ENCODE measurements at places on chromosomes 2 and 18.

GRCh38 chr18:62368100-62368499 is 43.0 kb downstream of the TNFRSF11A start:
- DNase-seq: no peak

DNA sequence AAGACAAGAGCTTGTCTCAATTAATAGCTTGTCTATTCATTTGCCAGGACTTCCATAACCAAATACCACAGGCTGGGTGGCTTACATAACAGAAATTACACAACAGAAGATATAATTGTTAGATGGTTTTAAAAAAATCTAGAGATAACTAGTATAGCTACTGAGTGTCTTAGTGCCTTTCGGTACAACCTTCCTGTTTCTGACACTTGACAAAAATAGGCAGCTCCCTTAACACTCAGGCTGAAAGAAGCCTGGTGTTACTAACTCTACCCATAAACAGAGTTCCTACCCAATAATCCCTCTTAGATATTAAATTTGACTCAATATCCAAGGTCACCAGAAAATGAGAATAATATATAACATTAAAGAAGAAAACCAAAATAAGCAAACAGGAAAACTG is 129.7 kb downstream of the BARD1 start:
- no peak for DNase-seq

DNA sequence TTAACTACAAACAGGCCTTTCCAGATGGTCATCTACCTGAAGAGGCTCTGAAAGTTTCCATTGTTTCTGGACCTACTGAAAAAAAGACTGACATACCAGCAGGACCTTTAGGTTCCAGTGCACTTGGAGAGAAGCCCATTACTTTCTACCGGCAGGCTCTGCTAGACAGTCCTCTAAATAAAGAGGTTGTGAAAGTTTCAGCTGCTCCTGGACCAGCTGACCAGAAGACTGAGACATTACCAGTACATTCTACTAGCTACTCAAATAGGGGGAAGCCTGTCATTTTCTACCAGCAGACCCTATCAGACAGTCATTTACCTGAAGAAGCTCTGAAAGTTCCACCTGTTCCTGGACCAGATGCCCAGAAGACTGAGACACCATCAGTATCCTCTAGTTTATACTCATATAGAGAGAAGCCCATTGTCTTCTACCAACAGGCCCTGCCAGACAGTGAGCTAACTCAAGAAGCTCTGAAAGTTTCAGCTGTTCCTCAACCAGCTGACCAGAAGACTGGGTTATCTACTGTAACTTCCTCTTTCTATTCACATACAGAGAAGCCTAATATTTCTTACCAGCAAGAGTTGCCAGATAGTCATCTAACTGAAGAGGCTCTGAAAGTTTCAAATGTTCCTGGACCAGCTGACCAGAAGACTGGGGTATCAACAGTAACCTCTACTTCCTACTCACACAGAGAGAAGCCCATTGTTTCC is 65.8 kb downstream of the ALMS1 start:
- no peak for DNase-seq

DNA sequence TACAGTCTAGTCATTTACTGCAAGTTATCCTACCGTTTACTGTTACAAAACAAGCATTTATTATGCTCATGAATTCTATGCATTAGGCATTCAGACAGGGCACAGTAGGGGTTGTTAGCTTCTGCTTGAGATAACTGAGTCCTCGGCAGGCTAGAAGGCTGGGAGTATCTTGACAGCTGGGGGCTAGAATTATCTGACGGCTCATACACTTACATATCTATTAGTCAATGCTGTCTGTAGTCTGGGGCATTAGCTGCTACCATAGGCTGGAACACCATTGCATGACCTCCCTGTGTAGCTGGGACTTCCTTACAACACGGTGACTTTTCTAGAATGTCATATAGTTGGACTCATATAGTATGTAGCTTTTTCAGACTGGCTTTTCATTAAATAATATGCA is 61.9 kb upstream of the ALK start:
- DNase-seq: no peak

- DNase-seq: no peak
Measured at GRCh38 chr2:100283724-100284501, 38.4 kb downstream of the LONRF2 start.

GRCh38 chr18:27778925-27779324 is 398.0 kb downstream of the CDH2 start:
- no peak for DNase-seq

- DNase-seq: no peak
Measured at GRCh38 chr2:186543561-186544131, 46.2 kb upstream of the ITGAV start.

GRCh38 chr2:152448606-152449005 is 113.6 kb downstream of the FMNL2 start:
- no peak for DNase-seq

GRCh38 chr2:91974401-91975129 is 2896.7 kb upstream of the TEKT4 start:
- DNase-seq: no peak

DNA sequence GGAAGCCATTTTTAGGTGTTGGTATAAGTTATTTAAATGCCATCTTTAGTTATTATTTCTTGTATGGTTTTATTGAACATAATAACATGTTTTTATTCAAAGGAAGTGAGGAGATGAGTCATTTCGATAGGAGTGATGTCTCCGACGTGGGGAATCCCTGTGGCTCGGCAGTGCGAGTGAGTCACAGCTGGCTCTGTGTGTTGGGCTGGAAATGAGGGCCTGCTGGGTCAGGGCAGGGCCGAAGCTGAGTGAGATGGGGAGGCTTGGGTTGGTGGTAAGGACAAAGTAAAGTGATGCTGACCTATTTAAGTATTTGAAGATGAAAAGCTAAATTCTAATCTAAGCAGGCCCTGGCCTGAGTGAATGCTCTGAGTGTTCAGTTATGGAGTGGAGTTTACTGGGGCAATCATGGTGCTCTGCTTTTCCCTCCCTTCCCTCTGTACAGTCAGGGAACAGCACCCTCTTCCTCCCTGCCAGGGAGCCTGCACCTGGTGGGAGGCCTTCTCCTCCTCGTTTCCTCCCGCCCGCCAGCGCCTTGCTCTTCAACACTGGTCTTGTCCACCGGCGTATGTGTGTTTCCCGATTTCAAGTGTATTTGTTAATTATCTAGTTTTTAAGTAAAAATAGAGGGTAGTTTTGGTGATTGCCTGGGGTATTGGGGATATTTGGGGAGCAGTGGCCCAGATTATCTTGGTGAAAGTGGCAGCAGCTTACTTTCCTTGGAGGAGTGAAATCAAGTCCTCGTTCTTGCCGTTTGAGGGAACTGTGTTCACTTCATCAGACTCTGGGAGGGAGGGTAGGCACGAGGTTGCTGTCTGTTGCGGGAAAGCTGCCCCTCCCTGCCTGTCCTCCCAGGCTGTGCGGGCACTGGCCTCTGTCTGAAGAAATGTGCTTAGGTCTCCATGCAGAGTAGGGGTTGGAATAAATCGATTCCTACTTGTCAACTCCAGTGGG is 157.0 kb downstream of the LDLRAD4 start:
- DNase-seq: peak; percentile 43

DNA sequence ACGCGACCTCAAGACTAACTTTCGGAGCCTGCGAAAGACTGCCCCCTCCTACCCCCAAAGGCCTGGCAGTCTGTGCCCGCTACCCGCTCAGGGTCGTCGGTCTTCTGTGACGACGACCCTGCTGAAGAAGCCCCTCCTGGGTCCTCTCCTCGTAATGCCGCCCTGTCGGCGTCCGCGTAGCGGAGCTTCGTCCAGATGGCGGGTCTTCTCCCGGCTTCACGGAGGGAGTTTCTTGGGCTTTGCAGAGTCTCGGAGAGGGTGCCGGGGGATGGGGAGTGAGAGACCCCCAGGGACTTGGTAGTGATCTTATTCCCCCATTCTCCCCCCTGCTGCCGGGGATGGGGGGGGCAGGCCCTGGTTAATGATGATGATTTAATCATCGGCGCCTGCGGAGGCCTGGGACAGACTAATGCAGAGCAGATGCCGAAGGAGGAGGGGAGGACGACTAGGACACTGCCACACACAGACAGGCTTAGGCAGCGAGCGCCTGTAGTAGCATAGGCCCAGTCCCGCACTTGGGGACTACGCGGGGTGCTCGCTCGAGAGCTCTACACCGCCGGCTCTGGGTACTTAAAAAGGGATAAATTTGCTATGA is 528 bp upstream of the PCGF1 start:
- no peak for DNase-seq

- no peak for DNase-seq
Measured at GRCh38 chr2:136051725-136052048, 66.3 kb upstream of the DARS1 start.

- no peak for DNase-seq
Measured at GRCh38 chr2:101842471-101842870, 145.0 kb downstream of the MAP4K4 start.

GRCh38 chr2:212005085-212005671 is 533.4 kb downstream of the ERBB4 start:
- DNase-seq: no peak

GRCh38 chr18:51082571-51083267 is 52.7 kb downstream of the SMAD4 start:
- DNase-seq: no peak

DNA sequence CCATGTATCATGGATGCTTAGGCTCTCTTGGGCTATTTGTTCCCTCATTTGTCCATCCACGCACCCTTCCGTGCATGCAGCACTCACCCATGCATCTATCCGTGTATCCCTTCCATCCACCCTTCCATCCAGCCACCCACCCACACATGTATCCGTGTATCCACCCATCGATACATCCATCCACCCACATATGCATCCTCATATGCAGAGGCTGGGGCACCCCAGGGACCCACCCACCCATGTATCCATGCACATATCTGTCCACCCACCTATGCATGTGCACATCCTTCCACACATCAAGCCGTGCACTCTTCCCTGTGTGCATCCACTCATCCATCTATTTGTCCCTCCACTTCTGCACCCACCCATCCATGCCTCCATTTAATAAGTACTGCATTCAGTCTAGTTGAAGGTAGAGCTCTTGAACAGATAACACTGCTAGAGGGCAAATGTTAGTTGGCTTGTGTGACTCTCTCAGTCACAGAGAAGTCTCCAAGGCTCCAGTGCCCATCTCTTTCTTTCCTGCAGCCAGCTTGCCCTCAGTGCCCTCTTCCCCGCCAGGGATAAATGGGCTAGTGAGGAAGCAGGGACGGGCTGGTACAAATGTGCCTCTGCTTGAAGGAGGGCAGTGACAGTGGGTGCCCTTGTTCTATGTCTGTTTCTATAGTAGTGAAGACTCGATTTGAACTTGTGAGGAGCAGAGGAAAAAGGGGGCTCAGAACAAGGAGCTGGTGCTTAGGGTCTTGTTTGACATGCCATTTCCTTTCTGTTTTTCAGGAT is 61.5 kb downstream of the EMILIN2 start:
- no peak for DNase-seq

DNA sequence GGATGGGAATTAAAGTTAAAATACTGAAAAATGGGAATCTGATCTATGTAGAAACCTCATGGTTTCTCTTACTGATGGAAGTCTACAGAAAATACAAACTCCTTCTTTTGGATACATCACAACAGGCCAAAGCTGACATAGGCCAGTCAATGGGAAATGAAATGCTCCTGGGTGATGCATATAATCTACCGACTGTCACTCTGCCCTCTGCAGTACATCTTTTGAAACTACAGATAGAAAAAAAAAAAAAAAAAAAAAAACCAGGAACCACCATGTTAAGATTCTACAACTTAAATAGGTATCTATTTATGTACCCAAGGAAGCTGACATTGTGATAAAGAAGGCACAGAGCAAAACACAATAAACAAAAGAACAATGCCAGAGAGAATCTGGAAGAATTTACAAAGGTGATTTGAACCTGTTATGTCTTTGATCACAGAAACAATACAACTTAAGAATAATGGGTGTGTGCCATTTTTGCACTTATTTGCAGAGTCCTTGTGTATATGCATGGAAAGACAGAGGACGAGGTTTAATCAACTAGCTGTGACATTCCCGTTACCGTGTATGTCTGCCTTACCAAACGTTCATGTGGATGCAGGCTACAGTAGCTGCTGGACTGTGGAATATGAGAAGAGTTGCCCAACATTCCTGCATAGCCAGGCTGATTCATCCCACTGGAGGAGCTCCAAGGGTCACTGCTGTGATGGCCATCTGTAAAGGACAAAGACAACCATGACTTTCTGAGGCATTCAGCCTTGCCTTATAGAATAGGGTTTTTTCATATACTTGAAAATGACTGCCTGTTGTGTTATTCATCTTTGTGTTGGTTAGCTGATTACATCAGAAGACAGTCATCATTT is 312.7 kb downstream of the TCF4 start:
- DNase-seq: no peak

GRCh38 chr2:179898873-179899272 is 37.5 kb upstream of the ZNF385B start:
- no peak for DNase-seq

DNA sequence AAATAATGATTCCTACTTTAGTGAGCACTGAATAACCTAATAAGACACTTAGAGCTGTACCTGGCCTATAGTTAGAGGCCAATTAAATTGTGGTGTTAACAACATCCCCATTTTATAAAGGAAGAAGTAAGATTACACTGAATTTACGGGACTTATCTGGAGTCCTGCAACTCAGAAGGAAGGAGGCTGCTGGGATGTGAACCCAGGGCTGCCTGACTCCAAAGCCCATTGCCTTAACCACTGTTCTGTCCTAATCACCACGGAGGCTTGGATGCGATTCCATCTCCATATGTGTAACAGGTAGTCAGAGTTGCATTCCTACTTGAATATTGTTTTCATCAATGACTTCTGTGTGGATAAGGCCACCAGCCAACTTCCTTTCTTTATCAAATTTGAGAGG is 168.9 kb downstream of the SOCS6 start:
- DNase-seq: no peak

GRCh38 chr18:47593744-47594472 is 336.6 kb downstream of the SMAD2 start:
- no peak for DNase-seq

- DNase-seq: no peak
Measured at GRCh38 chr2:239774933-239775622, 250.1 kb downstream of the NDUFA10 start.

- DNase-seq: no peak
Measured at GRCh38 chr18:45841060-45841764, 15.7 kb downstream of the SIGLEC15 start.

DNA sequence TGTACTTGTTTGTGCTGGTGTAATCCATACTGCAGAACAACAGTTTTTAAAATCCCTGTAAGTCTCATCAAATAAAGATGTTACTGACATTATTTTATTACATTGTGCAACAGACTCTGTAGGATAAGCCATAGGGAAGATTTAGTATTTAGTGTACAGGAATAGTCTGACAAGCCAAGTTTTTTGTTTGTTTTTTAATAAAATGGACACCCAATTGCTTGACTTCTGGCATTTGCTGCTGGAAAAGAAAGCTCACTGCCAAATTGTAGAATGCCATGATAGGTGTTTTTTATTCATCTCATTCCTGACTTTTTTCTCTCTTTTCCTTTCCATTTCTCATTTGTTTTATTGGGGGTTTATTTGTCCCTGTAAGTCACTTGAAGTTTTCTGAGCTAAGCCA is 38.1 kb downstream of the SMARCAL1 start:
- no peak for DNase-seq

- DNase-seq: no peak
Measured at GRCh38 chr2:15991231-15991630, 50.9 kb downstream of the MYCN start.

All from epithelial cell of prostate (primary cell).